NCI-H526 treated with DMSO at 0.1 percent for 48 hours (cell line): ENCODE measurements at places on chromosomes 5 and 9.

DNA sequence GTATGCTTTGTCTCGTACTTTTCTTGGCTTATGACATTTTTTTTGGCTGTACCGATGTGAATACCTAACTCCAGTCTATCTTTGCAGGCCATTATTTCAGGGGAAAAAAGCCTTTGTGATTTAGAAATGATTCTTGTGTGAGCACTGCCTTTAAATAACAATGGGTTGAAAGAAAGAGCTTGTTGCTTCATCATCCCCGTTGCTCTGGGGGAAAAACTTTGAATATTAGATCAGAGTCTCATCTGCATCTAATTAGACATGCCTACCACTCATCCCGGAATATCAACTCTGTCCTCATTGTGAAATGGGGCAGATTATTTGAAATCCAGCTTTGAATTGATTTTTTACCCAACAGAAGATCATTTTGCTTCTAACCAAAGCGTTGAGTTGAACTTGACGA is 13.5 kb downstream of the CXCL14 start:
- no peak for DNase-seq

- DNase-seq = no peak
These were observed 202.4 kb downstream of the DAB2IP start for GRCh38 chr9:121853617-121854395.

- DNase-seq = no peak
These were observed 117.1 kb downstream of the LHX2 start for GRCh38 chr9:124128568-124129166.

- no peak for DNase-seq
These were observed 136.5 kb downstream of the MEF2C start for GRCh38 chr5:88746438-88746882.

DNA sequence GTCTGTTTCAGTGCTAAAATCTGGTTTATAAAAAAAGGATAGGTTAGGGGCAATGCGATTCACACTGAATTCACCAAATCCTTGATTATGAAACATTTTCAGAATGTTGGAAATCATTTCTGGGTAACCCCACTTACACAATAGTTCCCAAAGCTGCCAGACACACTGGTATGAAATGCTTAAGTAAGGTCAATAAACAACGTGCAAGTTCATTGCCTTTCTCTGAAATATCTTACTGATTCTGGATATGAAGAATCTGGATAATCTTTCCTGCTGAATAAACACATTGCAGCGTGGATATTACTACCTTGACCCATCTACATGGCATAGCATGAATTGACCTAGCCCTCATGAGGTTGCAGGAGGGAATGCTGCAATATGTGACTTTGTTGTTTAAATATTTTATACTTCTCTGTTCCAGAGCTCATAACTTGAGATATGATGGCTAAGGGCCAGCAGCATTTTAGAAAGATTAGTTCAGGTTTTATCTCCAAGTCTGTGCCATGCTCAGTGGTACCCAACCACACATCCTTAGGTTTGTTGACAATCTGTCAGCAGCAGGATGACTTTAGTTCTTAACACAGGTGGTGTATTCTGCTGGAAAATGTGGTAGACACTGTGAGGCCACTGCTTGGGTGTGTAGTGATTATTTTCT is 121.0 kb downstream of the NREP start:
- DNase-seq = no peak

GRCh38 chr5:149079883-149080282 is 17.0 kb upstream of the SH3TC2 start:
- DNase-seq = no peak

DNA sequence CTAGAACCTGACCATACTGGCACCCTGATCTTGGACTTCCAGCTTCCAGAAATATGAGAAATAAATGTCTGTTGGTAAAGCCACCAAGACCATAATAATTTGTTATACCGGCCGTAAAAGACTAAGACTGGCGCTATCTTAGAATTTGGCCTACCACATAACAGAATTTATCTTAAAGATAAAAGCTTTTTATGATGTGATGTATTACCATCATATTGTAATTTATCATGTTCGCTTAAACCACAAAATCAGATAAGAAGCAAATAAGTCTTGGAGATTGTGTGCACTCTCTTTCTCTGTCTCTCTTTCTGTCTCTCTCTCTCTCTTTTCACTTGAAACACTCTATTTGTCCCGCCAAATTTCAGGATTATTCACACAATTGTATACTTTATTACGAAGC is 35.6 kb downstream of the FST start:
- no peak for DNase-seq

- DNase-seq = no peak
These were observed 480.6 kb downstream of the NR2F1-AS1 start for GRCh38 chr5:93100428-93100827.

- DNase-seq = no peak
These were observed 84.1 kb downstream of the FEM1C start for GRCh38 chr5:115460472-115460871.

DNA sequence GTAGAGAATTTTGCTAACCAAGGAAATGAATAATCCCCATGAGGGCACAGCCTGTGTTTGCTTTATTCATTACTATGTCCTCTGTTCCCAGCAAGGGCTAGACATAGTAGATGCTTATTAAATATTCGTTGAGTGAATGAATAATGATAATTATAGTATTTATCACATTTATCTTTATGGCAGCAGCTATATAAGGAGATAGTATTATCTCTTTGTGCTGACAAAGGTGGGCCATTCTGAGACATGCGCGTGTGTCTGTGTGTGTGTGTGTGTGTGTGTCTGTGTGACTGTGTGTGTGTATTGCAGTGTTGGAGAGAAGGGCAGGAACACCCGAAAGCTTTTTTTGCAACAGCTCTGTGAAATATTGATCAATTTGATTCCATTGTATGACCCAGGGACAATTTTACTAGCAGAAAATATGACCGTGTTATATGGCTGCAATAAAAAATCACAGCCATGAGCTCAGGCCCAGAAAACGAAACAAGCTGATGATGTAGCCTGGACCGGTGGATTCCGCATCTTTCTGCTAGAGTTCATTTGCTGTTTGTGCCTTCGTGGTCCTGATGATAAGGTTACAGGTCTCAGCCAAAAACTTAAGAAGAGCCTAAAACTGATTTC is 39.8 kb downstream of the ZNF618 start:
- no peak for DNase-seq

- no peak for DNase-seq
These were observed 127.3 kb downstream of the MACROH2A1 start for GRCh38 chr5:135271533-135272310.

DNA sequence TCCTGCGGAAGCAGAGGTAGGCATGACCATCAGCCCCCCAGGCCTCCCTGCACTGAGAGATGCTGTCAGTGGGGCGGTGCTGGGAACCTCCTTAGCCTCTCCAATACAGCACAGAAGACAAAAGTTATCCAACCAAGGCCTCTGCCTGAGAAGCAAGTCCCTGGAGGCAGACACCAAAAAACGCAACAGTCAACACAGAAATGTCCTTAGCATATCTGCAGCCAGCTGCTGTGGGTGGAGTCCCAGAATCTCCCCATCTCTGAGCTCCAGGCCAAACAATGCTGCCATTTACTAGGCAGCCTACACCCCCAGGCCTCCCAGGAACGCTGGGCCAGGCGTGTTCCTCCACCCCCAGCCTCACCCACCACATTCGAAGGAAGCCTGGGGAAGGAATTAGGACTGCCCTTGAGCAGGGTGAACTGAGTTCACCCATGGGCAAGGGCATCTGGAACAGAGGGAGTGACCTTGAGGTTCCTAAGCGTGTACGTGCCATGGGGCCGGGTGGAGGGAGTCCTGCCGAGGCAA is 43.7 kb downstream of the STK10 start:
- no peak for DNase-seq

DNA sequence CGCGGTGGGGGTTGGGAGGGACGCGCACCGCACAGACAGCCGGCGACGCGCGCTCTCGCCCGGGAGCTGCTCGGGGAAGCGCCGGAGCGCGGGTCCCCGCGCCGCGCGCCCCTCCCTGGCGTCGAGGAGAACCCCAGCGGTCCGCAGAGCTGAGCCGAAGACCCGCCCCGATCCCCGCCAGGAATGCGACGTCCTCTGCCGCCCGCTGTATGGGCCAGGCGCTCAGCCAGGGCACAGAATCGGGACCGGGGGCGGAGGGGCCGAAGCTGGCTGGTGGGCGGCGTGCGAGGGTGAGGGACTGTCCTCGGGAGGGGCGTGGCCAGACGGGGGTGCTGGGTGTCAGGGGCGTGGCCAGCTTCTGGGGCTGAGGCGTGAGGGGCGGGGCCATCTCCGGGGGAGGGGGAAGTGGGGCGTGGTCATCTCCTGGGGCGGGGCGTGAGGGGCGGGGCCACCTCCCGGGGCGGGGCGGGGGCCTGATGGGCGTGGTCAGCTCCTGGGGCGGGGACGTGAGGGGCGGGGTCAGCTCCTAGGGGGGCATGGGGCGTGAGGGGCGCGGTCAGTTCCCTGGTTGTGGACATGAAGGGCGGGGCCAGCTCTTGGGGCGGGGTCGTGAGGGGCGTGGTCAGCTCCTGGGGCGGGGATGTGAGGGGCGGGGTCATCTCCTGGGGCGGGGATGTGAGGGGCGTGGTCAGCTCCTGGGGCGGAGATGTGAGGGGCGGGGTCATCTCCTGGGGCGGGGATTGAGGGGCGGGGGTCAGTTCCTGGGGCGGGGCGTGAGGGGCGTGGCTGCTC is 965 bp downstream of the PTGDS start:
- DNase-seq = peak; percentile 53

GRCh38 chr9:114852050-114852594 is 46.3 kb upstream of the TNFSF15 start:
- no peak for DNase-seq

DNA sequence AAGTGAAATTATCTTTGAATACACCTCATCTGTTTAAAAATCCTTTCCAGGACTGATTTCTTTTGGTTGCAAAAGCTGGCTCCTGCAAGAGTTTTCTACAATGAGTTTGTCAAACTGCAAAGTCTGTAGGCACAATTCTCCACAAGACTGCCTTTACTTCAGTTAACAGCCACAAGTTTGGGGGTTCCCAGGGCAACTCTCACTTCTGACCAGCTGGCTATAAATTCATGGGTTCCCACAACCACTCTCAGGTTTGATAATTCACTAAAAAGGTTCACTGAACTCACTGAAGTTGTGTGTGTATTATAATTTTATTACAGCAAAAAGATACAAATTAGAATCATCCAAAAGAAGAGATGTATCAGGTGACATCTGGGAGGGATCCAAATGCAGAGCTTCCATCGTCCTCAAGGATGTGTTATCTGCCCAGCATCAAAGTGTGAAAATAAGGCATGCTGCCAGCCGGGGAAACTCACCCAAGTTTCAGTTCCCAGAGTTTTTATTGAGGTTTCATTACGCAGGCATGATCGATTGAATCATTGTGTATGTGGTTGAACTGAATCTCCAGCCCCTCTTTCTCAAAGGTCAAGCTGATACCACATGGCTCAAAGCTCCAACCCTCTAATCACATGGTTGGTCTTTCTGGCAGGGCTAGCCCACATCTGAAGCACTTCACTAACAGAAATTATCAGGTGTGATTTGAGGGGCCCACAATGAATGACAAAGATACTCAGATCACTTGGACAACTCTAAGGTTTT is 19.0 kb upstream of the PSIP1 start:
- DNase-seq = no peak

DNA sequence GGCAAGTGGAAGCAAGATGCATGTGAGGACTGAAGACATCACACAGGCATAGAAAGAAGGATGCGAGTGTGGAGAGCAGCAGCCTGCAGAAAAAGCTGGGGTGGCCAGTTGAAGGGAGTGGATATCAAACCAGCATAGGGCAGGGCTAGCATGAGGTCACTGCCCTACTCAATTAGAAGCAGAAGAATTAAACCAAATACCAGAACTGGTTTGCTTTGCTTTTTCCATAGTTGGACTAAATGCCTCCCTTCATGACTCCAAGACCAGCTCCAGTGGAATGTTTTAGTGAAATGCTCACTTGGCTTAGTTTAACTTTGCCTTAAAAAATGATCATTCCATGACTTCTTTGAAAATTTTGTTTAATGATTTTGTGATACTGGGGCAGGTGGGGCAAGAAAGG is 45.8 kb downstream of the TMEM167A start:
- DNase-seq = no peak

DNA sequence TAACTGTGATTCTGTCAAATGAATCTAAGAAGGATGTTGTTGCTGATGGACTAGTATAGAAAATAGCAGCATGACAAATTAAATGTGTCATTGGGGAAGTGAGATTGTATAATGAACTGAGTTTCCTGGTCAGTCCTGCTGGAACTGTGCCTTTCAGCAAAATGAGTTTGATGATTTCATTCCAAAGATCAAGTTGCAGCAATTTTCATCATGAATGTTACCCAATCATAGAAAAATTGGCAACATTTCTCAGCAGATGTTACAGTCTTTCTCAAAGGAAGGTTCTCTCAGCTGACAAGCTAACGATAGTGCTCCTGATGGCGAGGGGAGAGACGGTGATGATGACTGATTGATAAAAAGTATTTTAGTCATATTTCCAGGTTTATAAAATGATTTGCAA is 10.7 kb downstream of the PCDHAC2 start:
- no peak for DNase-seq

DNA sequence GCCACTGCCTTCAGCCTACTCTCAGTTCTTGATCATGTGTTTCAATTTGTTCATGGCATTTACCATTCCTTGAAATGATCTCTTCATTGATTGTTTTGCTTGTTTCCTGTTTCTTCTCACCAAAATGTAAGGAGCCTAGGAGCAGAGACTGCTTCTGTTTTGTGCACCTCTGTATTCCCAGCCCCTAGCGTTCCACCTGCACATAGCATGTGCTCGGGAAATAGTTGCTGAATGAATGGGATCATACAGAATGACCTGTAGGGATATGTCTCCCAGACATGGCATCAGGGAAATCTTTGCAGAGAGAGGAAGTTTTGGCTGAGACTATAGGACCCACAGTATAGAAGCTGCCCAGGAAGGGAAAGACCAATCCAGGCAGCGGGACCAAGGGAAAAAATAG is 6.2 kb upstream of the CERCAM start:
- no peak for DNase-seq

GRCh38 chr5:34685485-34686165 is 29.5 kb downstream of the RAI14 start:
- DNase-seq = no peak

DNA sequence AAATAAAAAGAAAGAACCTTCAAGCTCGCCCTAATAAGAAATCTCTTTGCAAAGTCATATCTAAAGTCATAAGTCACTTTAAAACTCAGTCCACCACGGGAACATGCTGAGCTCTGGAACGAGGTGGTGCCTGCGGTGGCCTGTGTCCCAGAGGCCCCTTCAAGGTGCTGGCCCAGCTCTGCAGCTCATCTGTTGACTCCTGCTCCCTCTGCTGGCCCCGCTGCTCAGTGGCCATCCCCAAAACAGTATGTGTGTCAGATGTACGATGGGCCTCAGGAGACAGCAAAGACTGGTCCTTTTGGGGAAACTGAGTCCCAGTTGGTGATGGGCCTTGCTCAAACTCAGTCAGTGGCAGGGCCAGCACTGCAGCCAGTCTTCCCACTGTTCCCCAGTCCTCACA is 22.8 kb upstream of the FOXB2 start:
- no peak for DNase-seq

DNA sequence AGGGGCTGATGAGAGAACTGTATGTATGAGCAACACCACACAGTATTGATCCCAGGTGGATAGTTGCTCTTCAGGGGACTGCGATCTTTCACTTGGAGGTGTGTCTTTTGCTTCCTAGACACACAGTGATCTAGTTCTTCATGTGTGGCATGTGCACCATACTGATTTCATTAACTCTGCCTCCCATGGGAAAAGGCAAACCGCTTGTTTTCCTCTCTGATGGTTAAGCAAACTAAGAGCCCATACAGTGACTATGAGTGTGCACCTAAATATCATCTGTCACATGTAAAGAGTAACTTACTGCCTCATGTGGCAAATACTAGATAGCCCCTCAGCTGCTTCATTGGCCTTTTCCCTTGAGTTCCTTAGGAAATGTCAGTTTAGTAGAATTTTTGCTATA is 147.3 kb downstream of the TLE4 start:
- no peak for DNase-seq
